ENCODE measurements at places on chromosomes 7 and 10.

DNA sequence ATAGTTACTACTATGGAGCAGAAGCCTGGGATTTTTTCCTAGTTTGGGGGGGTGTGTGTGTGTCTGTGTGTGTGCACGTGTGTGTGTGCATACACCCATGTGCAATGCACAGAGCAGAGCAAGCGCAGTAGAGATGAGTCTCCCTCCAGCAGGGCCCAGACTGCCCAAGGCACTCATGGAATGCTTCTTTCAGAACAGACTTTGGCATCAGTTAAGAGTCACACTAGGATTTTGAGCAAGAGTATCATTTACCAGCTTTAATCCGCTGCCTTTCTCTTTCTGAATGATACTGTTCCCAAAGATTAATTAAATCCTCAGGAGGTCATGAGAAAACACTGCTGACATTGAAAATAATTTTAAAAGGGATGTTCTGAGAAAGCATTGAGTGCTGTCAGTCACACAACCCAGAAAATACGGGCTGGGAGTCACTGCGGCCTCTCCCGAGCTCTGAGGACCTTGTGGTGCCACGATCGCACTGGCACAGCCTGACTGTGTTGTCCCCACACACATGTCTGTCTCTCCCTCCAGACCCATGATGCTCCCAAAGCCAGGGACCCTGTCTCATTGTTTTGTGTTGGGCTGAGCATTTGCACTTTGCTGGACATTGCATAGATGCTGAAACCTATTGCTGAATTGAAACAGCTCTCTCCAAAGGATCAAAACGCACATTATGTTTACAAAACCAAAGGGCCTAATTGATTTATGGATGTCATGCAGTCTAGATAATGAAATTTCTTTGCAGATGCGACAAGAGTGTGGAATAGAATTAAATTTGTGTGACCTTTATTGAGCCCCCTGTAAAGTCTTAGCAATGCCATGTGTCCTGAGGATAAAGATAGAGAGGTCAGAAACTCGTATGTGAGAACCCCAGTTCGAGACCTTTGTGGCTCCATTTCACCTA is 54.7 kb upstream of the FIGNL1 start:
- no peak for DNase-seq

DNA sequence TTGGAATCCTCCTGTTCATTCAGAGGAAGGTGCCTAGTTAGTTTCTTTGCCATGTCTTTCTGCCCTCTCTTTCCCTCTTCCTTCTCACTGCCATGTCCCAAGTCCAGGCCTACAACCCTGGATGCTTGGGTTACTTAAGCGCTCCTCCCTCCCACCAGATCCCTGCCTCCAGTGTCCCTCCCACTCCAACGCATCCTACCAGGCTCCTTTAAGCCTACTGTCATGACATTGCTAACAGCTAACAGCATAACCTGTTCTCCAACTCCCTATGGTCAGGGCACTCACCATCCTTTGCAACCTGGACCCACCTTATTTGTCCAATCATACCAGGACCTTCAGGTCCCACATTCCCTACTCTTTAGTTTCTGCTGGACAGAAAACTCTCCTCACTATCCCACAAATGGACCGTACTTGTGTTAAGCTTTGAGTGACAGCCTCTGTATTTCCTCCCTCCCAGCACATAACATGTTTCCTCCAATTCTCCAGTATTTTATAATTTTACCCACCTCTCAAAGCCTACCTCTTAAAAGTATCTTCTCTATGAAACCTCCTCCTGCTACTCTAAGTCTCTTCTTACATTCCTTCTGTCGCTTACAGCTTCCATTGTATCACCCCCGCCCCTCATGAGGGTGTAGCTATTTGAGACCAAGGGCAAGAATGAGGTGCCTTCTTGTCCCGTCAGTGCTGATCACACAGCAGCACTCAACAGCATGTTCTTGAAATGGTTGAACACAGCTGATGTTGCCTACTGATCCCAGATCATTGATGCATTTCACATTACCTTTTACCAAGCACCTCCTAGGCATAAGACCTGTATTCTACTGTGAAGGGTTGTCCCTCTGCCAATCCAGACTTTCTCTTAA is 1.7 kb downstream of the BLNK start:
- DNase-seq: no peak

GRCh38 chr7:157688533-157689268 is 351.9 kb downstream of the DNAJB6 start:
- DNase-seq: no peak

DNA sequence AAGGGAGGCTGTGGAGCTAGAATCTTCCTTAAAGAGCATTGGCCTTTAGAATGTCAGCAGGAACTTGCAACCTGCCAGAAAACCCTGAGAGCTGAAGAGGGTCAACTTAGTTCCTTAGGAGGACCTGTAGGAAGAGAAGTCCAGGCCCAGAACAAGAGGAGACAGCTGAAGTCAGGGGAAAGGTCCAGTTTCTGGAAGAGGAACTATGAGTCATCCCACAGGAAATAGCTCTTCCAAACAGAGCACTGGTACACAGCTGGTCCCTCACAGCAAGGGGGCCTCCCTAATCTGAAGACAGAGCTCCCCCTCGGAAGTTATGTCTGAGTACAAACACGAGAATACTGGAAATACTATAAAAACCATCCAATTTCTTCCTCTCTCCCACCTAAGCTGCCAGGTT is 98.9 kb downstream of the HERPUD2 start:
- no peak for DNase-seq

- peak; percentile 46 for DNase-seq
These were observed 266.6 kb downstream of the POLR1F start for GRCh38 chr7:19442016-19442785.

DNA sequence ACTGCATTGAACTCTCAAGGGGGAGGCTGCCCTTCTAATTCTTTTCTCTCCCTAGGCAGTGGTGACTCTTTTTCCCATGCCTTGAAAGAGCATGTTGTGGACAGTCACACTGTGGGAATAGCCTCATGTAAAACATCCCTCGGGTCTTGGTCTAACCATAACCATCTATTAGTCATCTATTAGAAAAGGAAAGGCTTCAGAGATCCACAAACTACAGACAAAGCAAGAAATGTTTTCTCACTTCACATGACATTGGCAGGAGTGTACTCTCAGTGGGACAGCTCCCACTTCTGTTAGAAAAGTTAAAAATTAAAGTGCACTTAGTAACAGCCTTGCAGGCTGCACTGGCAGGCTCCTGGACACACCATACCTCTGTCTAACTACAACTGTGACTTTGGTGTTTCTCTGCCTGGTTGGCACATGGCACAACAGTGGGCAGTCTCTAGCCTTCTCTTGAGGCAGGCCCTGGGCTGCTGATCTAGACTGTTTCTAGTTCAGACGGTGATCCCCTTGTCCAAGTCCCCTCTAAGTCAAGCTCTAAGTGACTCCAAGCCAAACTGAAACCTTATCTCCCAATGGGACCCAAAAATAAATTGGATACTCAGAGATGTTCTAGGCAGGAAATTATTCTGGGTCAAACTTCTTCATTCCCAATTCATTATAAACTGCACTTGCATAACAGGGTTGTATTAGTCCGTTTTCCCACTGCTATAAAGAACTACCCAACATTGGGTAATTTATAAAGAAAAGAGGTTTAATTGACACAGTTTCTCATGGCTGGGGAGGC is 57.9 kb upstream of the ITGB1 start:
- DNase-seq: no peak

GRCh38 chr10:23120001-23120934 is 24.9 kb downstream of the MSRB2 start:
- no peak for DNase-seq

DNA sequence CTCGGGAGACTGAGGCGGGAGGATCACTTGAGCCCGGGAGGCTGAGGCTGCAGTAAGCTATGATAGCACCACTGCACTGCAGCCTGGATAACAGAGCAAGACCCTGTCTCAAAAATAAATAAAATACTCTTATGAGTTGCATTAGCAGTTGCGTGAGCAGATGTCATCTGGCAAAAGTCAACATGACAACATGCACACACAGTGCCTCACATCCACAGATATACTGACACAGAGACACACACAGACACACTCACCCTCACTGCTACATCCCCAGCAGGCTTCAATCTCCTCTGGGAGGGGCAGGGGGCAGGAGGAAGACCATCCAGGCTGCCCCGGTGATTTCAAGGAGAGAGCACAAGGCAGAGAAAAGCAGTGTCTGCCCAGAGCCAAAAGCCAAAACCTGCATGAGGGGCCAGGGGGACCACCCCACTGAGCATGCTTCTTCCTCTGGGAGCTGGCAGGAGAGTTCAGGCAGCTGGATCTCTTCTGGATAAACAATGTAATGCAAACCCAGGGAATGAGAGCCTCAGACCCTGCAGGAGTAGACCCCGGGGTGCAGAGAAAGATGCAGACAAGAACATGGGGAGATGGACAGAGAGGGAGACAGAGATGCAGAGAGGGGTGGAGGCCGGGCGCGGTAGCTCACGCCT is 9.6 kb upstream of the ELN start:
- no peak for DNase-seq

- no peak for DNase-seq
These were observed 66.8 kb downstream of the PPP1R3C start for GRCh38 chr10:91566115-91566514.

DNA sequence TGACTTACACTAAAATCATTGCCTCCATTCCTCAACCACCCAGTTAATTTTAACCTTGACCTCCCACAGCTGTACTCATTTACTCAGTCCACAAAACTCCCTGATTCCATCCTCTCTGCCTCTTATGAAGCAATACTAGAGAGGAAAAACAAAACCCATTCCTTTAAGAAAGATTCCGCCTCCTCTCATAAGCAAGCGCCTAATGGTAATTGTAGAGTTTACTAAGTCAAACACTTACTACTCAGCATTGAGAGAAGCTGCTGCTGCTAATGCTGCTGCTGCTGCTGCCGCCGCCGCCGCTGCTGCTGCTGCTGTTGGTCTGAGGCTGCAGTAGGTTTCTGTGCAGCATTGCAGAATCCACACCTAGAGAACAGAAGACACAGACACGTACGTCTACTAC is 2.1 kb upstream of the ADD3 start:
- peak; percentile 28 for DNase-seq

- no peak for DNase-seq
These were observed 123.5 kb upstream of the AGR3 start for GRCh38 chr7:17005271-17005670.

GRCh38 chr10:49620841-49621378 is 7.1 kb downstream of the CHAT start:
- DNase-seq: no peak

DNA sequence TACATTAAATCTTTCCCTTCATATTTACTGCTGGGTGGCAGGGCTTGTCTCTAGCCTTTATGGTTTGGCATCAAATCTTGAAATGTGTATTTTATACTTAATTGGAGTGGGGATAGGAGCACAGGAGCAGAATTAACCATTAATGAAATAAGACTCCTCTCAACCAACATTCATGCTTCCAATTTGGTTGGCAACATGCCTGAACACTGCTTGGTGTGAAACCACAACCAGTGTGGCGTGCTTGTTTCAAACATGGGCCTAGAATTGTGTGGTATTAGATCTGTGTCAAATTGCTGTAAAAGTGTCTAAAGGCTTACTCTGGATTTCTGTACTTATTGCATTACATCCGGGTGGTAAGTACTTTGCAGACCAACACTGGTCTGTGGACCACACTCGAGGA is 25.1 kb upstream of the VPS41 start:
- no peak for DNase-seq

- no peak for DNase-seq
These were observed 821.3 kb downstream of the LRMDA start for GRCh38 chr10:76252733-76253132.

GRCh38 chr7:31186202-31186601 is 134.1 kb downstream of the ADCYAP1R1 start:
- DNase-seq: no peak

DNA sequence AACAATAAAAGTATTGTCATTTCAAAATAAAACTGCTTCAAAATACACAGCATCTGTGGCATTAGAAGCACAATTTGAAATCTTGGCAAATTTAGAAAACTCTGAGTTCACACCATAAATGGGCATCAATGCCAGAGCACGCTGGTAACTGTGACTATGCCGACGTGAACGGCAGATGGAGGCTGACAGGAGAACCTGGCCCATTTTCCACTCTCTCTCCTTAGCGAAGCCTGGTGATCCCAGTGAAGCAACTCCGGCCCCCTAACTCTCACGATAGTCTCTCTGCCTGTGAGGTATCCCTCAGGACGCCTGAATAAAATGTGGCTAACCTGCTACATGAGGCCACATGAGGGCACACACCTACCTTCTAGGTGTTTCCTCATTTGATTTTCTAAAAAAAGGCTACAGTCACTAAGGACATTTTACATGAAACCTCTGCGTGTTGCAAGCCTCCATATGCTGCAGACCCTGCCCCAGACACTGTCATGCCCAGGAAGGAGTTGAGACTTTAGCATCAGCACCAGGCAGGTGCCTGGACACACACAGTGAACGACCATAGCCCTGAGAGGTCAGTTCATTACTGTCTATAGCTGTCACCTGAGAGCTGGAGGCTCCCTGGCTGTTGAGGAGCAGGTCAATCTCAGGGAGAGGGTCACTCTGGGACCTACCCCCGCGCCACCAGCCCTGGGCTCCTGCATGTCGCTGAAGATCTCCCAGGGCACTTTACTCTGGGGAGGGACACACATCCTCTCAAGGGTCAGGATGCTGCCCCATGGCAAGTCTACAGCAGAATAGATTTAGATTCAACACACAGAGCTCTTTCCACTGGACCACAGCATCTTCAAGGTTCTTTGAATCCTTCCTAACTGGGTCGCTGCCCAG is 62.9 kb upstream of the CAMK2B start:
- no peak for DNase-seq

GRCh38 chr7:130951976-130952876 is 218.2 kb upstream of the KLF14 start:
- no peak for DNase-seq

DNA sequence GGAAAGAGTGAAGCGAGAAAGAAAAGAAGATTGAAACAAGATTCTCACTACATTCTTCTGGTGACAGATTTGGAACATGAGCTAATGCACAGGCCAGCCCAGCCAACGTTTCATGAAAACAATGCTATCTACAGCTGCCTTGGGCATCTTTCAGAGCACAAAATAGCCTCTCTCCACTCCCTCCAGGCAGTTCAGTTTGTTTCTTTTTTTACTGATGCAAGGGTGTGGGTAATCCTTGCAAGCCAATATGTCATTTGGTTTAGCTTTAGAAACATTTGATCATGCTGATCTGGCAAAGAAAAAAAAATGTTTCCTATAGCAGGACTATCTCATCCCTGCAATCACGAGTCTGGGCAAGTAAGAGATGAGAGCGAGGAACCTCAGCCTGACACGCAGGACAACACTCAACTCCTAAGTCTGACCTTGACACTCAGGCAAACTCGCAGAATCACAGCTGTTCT is 35.9 kb downstream of the SVIL start:
- DNase-seq: no peak

- DNase-seq: no peak
These were observed 7.7 kb downstream of the AGR3 start for GRCh38 chr7:16874066-16874465.
